HS-27A (cell line): ENCODE measurements at places on chromosomes 4 and X.

GRCh38 chr4:157012296-157012695 lies 40.7 kb upstream of the PDGFC start:
- DNase-seq, result no peak

DNA sequence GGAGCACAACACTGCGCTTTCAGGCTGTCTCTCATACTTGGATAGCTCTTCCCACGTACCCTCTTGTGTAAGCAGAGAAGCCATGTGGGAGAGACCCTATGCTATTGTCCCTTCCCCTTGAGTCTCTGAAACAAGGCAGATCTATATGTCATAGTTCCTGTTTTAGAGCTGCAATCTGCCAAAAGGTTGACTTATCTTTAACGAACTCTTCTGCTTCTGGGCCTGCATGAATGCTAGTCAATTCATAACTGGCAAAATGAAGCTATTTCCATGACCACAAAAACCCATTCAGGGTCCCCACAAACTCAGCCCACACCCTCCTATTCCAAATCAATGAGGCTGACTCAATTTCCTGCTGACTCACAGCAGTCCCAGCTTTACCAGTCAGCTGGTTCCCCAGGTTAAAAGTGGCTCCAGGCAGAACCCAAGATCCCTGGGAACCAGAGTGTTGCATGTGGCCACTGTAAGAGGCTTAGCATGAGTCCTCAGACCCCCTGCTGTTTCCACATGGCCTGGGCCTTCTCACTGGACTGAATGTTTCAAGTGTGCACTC lies 25.3 kb upstream of the SOD3 start:
- peak; percentile 61 for DNase-seq

DNA sequence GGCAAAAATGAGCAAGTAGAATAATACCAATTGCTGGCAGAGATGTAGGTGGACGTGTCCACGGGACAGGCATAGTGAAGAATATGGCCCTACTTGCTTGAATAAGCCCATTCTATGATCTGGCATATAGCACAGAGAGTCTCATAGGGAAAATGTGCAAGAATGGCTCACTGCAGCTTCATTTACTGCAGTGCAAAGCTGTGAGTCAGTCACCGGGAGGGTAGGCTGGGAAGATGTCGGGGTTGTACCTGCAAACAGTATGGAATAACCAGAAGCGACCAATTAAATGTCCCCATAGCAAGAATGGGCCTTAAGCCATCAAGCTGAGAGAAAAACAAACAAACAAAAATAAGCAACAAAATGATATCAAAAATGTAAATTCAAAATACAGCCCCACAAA lies 74.3 kb downstream of the DHX15 start:
- DNase-seq, result no peak

GRCh38 chr4:133154725-133155124 lies 5.6 kb downstream of the PCDH10 start:
- no peak for DNase-seq

DNA sequence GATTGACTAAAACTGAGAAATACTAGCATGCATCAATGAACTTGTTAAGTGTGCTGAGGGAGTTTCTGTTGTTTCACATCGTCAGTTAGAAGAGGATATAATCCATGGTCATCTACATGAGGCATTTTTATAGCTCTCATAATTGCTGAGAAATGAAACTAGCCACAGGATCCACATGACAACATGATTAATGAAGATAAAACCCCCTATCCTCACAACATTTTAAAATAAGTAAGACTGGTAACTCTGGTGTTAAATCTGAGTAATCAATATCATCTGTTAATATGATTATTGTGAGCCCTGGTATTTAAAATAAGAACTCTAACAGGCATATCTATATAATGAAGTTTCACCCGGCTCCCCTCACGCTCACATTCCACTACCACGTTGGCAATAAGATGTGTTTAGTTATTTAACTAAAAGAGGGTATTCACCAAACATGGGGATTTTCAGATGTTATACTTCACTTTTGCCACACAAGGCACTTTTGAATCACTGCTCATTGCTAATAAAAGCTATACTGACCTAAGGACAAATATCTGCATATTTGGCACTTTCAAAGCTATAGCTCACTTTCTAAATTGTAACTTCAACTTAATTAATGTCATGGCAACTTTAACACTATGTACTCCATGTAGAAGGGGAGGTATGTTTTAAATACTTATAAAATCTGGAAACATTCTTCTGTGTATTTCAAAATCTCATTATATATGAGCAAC lies 6.7 kb downstream of the UNC5C start:
- no peak for DNase-seq

DNA sequence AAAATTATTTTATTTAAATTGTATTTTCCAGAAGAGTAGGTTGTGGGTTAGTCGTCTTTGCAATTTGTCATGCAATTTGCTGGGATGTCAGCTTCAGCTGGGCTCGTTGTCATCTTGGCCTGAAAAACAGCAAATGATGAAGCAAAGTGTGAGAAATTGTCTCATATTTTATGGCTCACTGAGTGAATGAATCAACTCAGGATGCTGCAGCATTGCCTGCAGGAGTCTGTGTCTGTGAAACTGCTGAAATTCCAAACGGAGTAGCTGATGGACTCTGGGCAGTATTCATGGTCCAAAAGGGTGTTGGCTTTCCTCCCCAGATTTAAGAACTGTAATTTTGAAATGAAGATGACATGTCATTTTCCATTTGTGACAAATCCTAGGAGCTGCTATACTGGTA lies 37.2 kb downstream of the CXCL8 start:
- no peak for DNase-seq

- DNase-seq, result no peak
These were observed 33.9 kb downstream of the PRDM8 start for GRCh38 chr4:80231180-80231579.

GRCh38 chr4:87425711-87426110 lies 3.3 kb downstream of the NUDT9 start:
- DNase-seq, result no peak

- no peak for DNase-seq
These were observed at the start of gene DLG3 for GRCh38 chrX:70444326-70444945. DLG3 (plus strand) TSS chrX:70444835; CDS start chrX:70445202, 367 bp downstream.

DNA sequence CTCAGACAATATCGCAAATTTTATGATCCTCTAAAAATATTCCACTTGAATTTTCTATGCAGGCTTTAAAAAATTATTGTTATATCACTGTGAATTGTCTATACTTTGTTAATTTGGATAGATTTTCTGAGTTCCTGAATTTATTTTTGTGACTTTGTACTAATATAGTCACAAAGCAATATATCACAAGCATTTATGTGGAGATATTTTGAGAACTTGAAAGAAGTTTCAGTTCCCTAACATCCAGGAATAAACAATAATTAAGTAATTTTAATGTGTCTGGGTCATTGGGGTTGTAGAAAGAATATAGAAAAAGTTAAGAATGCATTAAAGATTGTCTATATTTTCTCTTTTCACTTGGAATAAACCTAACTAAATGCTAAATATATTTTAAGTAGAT lies 32.0 kb downstream of the CXCL8 start:
- no peak for DNase-seq

DNA sequence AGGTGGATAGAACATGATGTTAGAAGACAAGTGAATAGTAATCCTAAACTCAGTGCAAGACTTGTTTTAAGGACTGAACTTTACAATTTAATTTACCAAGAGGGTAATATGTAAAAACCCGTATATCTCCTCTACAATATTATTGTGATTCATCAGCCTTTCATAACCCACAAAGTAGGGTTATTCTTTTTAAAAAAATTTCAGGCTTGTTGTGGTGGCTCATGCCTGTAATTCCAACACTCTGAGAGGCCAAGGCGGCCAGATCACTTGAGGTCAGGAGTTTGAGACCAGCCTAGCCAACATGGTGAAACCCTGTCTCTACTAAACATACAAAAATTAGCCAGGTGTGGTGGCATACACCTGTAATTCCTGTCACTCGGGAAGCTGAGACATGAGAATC lies 7.2 kb downstream of the IBSP start:
- peak; percentile 69 for DNase-seq

DNA sequence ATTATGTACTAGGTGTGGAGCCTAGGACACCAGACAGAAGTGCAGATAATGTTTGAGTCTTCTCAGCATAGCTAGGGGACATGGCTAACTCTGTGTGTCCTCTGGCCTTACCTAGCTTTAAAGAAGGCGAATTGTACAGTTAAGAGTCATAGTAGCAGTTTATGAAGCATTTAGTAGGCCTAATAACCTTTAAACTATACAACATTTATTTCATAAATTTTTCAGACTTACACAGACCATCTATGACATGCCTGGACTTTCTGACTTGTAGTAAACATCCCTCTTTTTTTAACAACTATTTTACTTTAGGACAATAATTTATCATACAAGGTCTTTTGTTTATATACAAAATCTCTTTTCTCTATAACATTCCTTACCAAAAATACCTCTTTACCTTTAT lies 37.4 kb downstream of the ETNPPL start:
- peak; percentile 19 for DNase-seq

GRCh38 chr4:153114771-153115321 lies 89.4 kb upstream of the TRIM2 start:
- DNase-seq, result peak; percentile 74

DNA sequence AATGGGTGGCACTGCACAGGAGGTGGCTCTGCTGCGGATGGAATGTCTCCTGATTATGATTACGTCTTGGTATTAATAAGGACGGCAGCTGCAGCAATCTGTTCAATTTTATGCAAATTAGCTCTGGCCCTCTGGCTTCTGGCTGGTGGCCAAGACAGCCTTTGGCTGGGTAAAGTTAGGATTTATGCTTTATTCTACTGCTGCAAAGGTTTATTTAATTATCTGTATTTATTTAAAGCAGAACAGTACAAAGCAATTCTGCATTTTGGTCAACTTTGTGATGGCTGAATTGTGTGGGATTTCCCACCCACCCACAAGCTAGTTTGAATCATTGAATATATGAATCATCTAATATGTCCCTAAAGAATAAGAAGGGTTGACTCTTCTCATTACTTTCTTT lies 745.6 kb upstream of the FAM241A start:
- DNase-seq, result no peak

DNA sequence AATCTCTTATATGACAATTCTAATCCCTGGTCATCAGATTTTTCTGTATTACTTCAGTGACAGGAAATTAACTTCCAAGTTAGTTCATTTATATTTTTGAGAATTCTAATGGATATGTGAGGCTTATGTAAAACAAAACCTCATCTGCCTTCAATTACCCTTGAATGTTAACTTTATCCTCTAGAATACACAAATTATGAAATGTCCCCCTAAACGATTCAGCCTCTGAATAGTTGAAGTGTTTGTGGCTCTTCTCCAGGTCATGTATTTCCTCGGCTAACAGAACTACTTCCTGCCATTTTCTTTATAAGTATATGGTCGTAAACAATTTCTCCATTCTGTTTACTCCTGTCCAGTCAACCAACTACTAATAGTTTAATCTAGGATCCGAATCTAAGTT lies 401.3 kb downstream of the PCDH10 start:
- no peak for DNase-seq

DNA sequence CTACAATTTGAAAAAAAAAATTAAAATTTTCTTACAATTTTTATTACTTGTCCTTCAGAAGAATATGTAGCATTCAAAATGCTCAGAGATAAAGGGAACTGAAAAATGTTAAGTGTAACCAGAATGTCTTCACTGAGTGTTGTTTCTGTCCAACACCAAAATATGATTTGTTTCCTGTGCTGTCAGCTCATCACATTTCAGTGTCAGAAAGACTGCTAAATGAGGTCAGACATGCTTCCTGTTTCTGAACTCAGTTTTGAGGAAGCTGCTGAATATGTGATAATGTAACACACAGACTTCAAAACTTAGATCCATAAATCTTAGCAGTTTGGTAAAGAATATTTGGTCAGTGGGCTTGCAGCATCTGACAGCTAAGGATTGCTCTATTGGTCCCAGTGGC lies 1849.7 kb downstream of the PCDH7 start:
- no peak for DNase-seq

DNA sequence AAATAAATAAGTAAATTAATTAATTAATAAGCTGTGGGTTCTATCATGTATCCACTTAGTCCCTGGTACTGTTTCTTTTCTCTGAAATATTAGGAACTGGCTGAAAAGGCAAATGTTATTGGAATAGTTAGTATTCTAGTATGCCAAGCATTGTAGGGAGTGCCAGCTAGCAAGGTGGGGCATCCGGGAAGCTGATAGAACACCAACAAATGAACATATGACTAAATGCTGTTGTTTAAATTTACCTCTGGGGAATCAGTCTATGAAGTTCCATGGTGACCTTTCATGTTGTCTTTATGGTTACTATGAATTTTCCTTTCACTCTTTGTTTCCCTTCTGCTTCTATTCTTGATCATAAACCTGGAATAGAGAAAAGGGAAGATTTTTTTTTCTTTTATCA lies 32.7 kb downstream of the NUDT6 start:
- no peak for DNase-seq

GRCh38 chr4:103626296-103626695 lies 93.5 kb downstream of the TACR3 start:
- DNase-seq, result no peak

- no peak for DNase-seq
These were observed 441.1 kb upstream of the PCDH10 start for GRCh38 chr4:132707955-132708354.

DNA sequence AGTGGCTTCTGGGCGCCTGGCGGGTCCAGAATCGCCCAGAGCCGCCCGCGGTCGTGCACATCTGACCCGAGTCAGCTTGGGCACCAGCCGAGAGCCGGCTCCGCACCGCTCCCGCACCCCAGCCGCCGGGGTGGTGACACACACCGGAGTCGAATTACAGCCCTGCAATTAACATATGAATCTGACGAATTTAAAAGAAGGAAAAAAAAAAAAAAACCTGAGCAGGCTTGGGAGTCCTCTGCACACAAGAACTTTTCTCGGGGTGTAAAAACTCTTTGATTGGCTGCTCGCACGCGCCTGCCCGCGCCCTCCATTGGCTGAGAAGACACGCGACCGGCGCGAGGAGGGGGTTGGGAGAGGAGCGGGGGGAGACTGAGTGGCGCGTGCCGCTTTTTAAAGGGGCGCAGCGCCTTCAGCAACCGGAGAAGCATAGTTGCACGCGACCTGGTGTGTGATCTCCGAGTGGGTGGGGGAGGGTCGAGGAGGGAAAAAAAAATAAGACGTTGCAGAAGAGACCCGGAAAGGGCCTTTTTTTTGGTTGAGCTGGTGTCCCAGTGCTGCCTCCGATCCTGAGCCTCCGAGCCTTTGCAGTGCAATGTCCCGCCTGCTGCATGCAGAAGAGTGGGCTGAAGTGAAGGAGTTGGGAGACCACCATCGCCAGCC lies at the start of gene ATOH1:
TSS of gene ATOH1 (plus strand) at position 422 of the 663 bp plus-strand sequence. CDS start at position 596, 174 bp downstream.
- no peak for DNase-seq

DNA sequence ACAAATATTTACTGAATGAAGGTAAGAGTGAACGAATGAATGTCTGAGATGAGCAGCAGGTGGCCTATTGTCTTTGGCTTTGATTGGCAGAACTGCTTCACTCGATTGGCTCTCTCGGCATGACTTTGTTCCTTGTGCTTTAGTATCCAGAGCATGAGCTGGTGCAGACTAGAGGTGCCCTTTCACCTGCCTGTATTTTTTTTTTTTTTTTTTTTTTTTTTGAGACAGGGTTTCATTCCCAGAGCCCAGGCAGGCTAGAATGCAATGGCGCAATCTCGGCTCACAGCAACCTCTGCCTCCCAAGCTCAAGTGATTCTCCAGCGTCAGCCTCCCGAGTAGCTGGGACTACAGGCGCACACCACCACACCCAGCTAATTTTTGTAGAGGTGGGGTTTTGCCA lies 38.9 kb downstream of the SRPX2 start:
- DNase-seq, result no peak

- DNase-seq, result no peak
These were observed 180.4 kb upstream of the FAT1 start for GRCh38 chr4:186904101-186904500.
